ENCODE measurements at places on chromosomes 5 and 9.

- no peak for DNase-seq
Observed at GRCh38 chr9:128349125-128349524, 8.8 kb downstream of the SLC27A4 start.

- DNase-seq, result no peak
Observed at GRCh38 chr9:79988126-79988525, 416.4 kb downstream of the TLE4 start.

GRCh38 chr5:126519637-126520592, 75.1 kb downstream of the ALDH7A1 start:
- DNase-seq, result no peak

- DNase-seq, result no peak
Observed at GRCh38 chr9:136318111-136318775, 9.1 kb upstream of the GPSM1 start.

DNA sequence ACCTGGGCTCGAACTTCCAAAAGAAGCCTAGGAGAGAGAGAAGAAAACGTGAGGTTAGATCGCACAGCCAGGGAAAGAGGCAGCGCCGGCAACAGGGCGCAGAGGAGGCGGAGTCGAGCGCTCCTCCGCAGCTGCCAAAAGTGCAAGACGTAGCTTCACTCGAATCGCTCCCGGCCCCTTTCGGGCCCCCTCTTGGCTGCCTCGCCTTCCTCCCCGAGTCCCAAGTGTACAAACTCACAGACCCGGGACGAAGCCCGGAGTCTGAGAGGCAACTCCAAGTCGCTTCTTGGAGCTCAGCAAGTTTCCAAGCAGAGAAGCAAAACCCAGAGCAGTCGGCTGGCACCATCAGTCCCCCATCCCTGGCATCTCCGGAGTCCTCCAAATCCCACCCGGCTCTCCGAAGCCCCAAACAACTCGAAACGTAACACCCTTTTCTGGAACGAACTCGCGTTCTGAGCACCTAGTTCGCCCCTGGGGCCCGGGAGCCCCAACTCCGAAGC, 1.2 kb downstream of the MIER3 start:
- DNase-seq, result no peak

DNA sequence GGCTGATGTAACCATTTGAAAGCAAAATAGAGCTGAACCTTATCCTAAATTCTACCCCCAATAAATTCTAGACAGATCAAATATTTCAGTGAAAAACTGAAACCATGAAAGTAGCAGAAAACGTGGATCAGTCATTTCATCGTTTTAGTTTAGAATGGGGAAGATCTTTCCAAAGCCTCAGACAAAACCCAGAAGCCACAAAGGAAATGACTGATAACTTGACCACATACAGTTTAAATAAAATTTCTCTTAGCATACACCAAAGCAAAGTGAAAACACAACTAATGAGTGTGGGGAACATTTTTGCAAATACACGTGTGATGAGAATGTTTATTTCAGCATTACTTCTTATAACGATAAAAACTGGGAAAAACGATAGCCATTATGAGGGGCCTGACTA, 284.8 kb downstream of the ADGRV1 start:
- DNase-seq, result no peak

GRCh38 chr5:153807801-153808200, 230.9 kb downstream of the FAM114A2 start:
- no peak for DNase-seq

DNA sequence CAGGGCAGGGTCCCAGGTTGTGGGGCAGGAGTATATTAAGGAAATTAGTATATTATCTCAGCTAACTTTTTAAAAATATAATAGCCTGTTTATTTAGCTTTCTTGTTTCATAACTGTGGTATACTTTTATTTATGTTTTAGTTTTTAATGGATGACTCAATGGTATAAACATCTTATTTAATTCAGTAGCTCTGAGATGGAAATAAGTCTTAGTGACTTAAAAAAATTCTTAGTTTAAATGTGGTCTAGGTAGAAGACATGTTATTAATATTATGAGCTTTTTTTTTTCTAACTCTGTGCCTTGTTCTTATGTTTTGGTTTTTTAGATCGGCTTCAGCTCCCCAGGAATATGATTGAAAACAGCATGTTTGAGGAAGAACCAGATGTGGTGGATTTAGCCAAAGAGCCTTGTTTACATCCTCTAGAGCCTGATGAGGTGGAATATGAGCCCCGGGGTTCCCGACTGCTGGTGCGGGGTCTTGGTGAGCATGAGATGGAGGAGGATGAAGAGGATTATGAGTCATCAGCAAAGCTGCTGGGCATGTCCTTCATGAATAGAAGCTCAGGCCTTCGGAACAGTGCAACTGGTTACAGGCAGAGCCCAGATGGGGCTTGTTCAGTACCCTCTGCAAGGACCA, 43.1 kb downstream of the LNPEP start:
- DNase-seq, result no peak

DNA sequence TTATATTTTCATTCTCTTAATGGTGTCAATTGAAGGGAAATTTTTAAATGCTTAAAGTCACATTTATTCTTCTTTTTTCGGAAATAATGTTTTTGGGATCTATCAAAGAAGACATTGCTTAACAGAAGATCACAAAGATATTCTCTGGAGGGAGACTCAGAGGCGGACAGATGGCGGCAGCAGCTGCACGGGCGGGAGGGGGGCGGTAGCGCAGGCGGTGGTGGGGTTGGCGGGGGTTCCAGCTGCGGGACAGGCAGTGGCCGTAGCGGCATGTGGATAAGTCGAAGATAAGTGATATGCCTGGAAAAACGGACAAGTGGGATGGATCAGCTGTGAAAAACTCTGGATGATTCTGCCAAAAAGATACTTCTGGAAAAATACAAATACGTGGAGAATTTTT, 31.6 kb upstream of the ZDHHC11B start:
- no peak for DNase-seq

DNA sequence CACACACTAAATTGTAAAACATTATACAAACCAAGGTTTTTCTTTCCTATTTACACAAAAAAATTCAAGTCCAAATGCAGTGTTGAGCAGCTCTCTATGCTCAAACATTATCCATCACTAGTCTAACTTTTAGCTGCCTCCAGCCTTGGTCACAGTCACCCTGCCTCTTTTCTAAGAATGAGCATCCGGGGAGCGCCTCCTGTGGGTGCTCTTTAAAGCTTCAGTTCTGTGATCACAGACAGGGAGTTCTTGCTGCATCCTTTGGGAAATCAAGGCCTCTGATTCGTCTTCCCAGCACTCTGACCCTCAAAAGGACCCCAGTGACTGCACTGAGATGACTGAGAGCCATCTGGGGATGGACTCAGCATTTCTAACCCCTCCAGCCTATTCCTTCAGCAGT, 289.6 kb downstream of the SEC61B start:
- no peak for DNase-seq

All from stimulated activated CD8-positive, alpha-beta memory T cell treated with anti-CD3 and anti-CD28 coated beads, Interleukin-15, amount 100 ng/mL, for 1 hour (primary cell).